ENCODE measurements at places on chromosomes 2 and 18. TPM values are rescaled to one million over a fixed set of nuclear protein-coding genes. Genes with fewer than 3 reads are reported as not detected.

DNA sequence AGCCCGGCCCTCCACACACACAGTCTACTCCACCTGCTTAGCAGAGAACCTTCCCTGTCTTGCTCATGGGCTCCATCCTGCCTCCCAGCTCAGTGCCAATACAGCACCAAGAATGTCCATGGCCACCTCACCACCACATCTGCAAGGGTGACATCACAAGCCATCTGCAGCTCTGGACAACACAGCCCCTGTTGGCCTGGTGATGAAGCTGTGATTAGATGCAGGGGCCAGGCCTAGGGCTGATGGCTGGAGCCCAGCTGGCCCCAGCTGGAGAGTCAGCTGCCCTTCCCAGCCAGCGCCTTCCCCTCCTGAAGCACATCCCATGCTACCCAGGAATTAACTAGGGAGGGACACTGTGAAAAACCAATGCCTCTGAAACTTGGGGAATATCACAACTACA, 91.1 kb downstream of the TTC32 start:
- DNase-seq, result no peak

The CENPA gene
- total RNA-seq, result 0.44 TPM

DNA sequence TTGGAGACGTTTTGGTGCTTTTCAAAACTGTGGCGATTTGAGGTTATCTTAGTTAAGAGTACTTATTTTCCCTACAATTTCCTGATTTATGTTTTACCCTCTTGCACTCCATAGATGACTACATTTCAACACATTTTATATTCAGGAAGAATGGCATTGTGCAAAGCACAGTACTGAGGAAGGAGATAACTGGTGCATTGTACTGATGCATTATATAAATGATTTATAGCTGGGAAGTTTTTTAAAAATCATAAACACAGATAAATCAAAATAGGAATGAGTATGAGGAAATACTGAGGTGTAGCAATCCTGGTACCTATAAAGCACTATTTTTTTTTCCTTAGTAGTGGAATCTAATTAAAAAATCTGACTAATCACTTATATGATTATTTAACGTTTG, 5.6 kb downstream of the REL start:
- no peak for DNase-seq

GRCh38 chr2:72214429-72215143, 66.9 kb upstream of the CYP26B1 start:
- no peak for DNase-seq

- no peak for DNase-seq
Observed at GRCh38 chr2:20868377-20868776, 45.5 kb upstream of the LDAH start.

The SCN9A gene
- total RNA-seq, result not detected

The CD226 gene
- total RNA-seq, result 26.1 TPM

GRCh38 chr2:8306530-8307351, 375.1 kb upstream of the ID2 start:
- DNase-seq, result no peak

DNA sequence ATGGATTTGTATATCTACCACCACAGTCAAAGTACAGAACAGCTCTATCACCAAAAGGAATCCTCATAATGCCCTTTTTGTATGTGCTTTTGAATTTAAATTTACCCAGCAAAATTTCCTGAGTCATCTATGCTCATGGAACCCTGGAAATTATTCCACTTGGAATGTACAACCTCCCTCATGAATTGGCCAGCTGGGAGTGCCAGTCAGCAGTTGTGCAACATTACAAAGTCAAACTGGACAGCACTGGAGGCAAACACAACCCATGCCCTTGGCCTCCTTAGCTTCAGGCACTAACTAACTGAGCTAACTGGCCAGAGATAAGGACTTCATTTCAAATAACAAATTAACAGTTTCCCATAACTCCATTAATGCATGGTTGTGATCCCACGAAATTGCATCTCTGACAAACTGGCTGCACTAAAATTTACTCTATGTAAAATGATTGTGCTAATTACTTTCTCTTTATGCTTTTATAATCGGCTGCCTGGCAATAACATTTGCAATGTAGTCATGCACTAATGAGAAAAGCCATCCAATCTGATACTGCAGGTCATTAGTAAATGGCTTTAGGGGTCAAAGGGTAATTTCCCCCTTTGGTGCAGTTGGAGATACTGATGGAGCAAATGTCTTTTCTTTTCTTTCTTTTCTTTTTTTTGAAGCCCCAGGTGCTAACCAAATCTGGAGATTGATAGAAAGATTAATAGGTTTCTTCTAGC, 270.5 kb downstream of the ACTR3 start:
- no peak for DNase-seq

The ITGAV gene
- total RNA-seq, result 5.0 TPM

The FN1 gene
- 0.05 TPM for total RNA-seq

DNA sequence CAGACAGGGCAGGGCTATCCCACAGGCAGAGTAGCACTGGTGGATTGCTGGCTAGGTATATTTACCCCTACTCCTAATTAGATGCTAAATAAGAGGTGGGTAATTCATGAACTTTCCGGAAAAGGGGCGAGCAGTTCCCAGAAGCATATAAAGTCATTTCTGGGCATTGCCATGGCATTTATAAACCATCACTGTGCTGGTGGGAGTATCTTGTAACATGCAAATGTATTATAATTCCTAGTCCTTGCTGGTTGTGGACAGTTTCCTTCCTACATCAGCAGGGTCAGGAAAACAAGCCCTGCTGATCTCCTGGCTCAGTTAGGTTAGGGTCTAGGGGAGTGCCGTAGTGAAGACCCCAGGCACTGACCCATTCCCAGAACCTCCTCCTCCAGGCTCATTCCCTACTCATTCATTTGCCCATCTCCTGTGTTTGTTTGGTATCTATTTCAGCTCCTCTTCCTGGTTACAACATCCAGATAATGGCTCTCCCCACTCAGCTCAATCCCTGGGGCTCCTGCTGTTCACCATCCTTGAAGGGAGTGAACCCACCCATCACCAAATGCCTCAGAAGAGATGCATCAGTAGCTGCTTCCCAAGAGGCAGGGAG, 282.7 kb downstream of the SRBD1 start:
- DNase-seq, result no peak

GRCh38 chr2:5851410-5851809, 159.2 kb downstream of the SOX11 start:
- no peak for DNase-seq

DNA sequence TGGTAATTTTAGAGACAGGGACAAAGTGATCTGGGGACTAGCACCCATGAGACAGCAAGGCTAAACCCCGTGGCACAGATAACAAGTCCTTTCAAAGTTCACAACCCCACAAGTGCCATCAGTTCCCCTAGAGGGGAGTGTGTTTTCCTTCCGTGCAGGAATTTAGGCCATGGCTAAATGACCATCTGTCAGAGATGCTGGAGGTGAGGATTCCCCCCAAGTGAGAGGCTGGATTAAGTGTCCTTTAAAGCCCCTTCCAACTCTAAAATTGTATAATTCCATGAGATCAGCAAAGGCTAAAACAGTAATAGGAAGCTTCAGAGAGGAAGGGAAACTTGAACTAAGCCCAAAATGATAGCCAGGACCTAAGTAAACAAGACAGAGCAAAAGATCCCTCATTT, 8.7 kb downstream of the FEZ2 start:
- DNase-seq, result no peak

- no peak for DNase-seq
Observed at GRCh38 chr2:216696751-216697560, 1.6 kb upstream of the IGFBP5 start.

The CROCC2 gene
- not detected for total RNA-seq

The INHBB gene
- not detected for total RNA-seq

GRCh38 chr2:60046529-60046928, 506.9 kb downstream of the BCL11A start:
- no peak for DNase-seq

DNA sequence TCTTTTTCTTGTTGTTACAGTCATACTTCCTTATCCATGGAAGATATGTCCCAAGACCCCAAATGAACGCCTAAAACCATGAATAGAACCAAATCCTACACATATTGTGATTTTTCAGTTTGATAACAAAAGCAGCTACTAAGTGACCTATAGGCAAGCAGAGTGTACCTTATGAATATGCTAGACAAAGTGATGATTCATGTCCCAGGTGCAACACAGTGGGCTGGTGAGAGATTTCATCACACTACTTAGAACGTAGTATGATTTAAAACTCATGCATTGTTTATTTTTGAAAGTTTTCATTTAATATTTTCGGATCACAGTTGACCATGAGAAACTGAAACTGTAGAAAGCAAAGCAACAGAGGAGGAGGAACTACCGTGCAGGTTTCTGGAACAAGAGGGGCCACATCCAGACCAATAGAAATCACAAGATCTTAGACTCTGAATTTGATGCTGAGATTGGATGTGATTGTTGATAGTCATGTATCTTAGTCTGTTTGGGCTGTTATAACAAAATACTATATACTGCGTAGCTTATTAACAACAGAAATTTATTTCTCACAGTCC, 470.8 kb upstream of the VRK2 start:
- DNase-seq, result no peak

DNA sequence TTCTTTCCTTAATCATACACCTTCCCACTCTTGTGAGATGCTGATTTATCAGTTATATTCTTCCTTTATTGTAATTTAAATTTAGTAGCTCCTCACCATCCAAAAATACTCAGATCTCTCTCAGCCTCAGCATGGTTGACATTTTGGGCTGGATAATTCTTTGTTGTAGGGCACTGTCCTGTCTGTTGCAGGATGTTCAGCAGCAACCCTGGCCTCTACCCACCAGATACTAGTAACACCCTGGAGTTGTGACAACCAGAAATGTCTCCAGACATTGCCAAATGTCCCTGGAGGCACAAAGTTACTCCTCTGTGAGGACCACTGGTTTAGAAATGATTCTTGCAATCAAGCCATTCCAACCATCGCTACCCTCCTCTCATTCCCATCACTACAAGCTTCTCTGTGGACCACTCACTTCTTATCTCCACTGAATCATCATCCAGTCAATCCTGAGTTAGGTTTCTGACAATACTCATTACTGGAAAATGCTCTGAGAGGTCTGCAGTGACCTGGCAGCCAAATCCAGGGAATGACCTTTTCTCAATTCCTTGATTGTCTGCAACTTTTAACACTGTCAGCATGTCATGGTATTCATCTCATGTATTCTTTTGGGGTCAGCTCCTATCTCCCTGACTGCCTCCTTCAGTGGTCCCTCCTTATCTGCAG, 43.3 kb downstream of the OSBPL6 start:
- no peak for DNase-seq
